Upper lobe of left lung (tissue), 6 donors: ENCODE measurements at places on chromosomes 11 and 22.

- DNase-seq, result no peak
These were observed 28.4 kb upstream of the SCN3B start for GRCh38 chr11:123682696-123683410.

DNA sequence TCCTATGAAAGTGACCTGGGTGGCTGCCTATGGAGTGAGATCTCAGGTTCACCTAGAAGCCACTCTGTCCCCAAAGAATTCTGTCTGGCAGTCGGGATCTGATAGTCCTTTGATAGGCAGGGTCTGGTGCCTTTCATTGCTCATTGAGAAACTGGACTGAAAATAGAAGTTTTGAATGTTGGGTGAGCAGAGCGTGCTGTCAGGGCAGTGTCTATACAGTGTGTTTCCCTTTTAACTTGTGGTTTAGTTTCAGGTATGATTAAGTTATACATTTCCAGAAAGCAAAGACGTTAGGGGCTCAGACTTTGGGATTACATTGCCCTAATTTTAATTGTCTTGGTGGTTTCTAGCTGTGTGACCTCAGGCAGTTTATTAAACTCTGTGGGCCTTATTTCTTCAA lies 111.3 kb upstream of the PAX6 start:
- no peak for DNase-seq

GRCh38 chr11:68946416-68947090 lies 34.2 kb downstream of the MRGPRD start:
- no peak for DNase-seq

- no peak for DNase-seq
These were observed 14.6 kb downstream of the SPECC1L start for GRCh38 chr22:24285245-24285644.

GRCh38 chr11:35791088-35791958 lies 128.7 kb downstream of the TRIM44 start:
- DNase-seq, result no peak

DNA sequence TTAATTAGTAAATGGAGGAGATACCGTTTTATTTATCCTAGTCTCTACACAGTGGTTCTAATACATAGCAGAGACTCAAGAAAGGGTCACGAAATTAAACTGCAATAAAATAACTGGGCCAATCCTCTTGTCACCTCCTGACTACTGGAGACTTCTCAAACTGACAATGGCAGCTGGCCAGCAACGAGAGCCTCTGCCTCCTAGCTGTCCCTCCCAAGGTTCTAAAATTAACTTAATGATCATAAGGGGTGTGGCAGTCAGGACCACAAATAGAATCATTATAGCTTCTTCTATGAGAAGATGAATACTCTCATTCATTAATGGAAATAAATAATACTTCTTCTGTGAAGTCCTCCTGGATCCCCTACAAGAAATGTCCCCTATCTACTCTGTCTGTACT lies 63.8 kb upstream of the APOA1 start:
- DNase-seq, result no peak

- DNase-seq, result no peak
These were observed 168.4 kb downstream of the C11orf91 start for GRCh38 chr11:33532257-33532656.

DNA sequence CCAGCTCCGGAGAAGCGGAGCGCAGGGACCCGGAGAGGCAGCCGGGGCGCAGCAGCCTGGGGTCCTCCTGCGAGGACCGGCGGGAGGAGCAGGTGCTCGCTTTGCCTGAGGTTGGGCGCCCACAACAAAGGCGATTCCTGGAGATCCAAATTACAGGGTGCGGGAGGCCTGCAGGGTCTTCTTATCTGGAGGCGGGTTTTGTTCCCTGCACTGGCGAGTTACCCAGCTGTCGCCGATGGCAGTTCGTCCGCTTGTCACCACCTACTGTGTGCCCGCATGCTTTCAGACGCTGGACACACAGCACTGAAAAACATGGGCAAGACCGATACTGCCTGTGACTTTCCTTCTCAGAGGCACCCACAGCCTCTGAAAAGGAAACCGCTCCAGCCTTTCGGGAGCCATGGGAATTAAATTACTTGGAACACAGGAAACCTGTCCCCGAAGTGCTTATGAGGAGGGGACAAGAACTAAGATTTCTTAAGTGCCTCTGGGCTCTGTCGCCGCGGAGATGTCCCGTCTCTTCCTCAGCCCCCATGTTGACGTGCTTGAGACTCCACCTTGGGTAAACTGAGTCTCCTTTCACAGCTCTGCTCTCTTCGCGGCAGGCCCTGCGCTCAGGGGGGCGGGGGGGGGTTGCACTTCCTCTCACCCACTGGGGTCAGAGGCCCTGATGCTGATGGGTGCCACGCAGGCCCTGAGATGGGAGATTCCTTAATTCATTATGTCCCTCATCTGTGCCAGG lies 1.3 kb upstream of the ZFTA start:
- DNase-seq, result no peak

DNA sequence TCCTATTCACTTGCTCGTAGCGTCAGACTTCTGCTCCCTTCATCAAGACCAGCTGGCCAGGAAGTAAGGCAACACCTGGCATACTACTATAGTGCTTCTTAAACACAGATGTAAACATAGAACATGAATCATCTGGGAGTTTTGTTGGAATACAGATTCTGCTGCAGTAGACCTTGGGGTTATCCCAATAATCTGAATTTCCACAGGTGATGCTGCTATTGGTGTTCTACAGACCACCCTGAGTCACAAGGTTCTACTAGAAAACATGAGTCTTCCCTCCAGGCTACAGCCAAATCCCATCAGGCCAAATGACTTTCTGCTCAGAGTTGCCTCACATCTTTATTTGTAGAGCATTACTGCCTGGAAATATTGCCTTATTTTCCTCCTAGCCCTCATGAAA lies 175.2 kb downstream of the NELL1 start:
- no peak for DNase-seq

- DNase-seq, result no peak
These were observed 4.5 kb downstream of the IFITM5 start for GRCh38 chr11:294780-295179.

GRCh38 chr11:28877340-28877739 lies 769.2 kb downstream of the METTL15 start:
- no peak for DNase-seq

DNA sequence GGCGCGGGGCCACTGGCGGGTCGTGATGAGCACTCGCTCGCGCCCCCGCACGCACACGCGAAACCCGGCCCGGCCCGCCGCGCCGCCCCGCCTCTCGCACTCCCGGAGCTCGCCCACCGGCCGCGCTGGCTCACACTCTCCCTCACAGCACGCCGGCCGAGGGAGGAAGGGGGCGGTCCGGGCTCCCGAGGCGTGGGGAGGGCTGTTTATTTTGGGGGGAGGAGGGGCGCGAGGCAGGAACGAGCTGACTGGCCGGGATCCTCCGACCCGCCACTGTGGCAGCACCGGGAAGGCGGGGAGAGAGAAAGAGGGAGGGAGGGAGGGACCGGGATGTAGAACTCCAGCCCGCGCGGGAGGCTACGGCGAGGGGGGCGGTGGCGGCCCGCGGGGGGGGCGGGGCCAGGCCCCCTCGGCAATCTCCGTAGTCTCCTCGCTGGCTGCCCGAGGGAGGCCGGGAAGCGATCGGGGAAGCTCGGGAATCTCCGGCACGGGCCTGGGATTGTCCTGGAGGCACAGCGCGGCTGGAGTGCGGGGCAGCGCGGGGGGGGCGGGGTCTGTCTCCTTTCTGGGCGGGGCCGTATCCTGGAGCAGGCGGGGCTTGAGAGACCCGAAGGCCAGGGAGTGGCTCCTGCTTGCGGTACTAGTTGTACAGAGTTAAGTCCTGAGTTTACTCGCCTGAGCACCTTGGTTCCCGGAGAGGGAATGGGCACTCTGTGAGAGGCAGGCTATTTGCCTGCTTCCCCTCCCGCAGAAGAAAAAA lies at the start of gene RBFOX2:
Gene RBFOX2, minus strand, starts transcription at position 179 of the 760 bp plus-strand sequence. CDS start 399 bp downstream, outside the sequence.
- DNase-seq, result peak; percentile 96
